ENCODE measurements at places on chromosomes 12 and 14.
A peak's percentile ranks its signal among the peaks of the same experiment; 100 is the strongest.

- DNase-seq: no peak
Measured at GRCh38 chr12:12616512-12617310, 5.0 kb downstream of the CREBL2 start.

GRCh38 chr12:108807476-108807875, 49.9 kb downstream of the SSH1 start:
- DNase-seq: no peak

- peak; percentile 28 for DNase-seq
Measured at GRCh38 chr12:11727133-11727664, 77.7 kb downstream of the ETV6 start.

- no peak for DNase-seq
Measured at GRCh38 chr12:119949145-119949544, 39.9 kb upstream of the BICDL1 start.

DNA sequence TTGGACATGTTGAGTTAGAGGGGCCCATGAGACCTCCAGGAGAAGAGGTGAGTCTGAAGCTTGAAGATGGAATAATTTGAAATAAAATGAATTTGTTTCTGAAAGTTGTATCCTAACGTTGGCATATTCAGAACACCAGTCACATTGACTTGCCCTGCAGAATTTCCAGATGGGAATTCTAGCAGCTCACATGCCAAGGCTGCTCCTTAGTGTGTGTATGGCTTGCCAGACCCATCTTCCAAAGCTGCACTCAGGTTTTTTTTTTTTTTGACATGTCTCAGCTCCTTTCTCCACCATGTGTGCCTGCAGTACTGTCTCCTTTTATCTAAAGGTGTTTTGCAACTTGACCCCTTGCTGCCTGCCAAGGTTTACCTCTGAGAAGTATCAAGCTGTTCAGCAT, 261.9 kb downstream of the NRXN3 start:
- DNase-seq: no peak

- DNase-seq: no peak
Measured at GRCh38 chr14:50619569-50620141, 48.5 kb downstream of the SAV1 start.

- DNase-seq: no peak
Measured at GRCh38 chr12:32603858-32604257, 75.2 kb upstream of the DNM1L start.

GRCh38 chr12:116591855-116592637, 32.9 kb downstream of the MAP1LC3B2 start:
- DNase-seq: no peak

DNA sequence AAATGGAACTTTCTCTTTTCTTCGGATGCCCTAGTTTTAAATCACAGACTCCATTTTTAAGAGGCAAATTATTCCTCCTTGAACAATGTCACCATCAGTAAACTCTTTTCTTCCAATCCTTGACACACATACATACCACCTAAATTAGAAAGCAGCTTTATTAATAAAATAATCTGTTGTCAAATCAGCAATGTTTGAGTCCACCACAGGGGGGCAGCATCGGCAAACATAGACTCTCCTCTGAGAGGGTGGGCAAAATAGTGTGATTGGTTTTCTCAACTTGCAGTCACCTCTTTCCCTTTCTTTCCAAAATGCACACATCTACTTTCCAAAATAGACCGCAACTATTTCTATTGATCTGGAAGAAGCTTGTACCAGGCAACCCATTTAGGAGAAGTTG, 438.4 kb upstream of the OR4E1 start:
- DNase-seq: peak; percentile 29

Measured in activated CD4-positive, alpha-beta T cell treated with anti-CD3 and anti-CD28 coated beads for 24 hours (primary cell).